ENCODE measurements at places on chromosomes 12 and 14.

DNA sequence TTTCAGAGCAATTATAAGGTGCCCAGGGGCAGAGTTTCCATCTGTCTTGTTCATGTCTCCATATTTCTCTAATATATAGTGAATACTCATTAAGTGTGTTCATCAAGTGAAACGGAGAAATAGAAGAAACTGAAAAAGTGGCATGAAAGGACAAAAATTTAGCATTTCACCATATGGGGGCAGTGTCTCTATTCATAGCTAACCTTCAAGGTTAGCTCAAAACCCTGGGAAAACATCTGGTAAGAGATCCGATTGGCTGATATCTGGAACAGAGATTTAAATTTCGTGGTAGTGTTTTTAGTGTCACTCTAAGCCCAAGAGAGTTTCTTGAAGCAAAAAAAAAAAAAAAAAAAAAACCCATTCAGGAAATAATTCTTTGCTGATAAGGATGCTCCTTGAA lies 367.5 kb downstream of the DAD1 start:
- DNase-seq = no peak

- no peak for DNase-seq
Observed at GRCh38 chr12:131369094-131369845, 341.6 kb upstream of the SFSWAP start.

DNA sequence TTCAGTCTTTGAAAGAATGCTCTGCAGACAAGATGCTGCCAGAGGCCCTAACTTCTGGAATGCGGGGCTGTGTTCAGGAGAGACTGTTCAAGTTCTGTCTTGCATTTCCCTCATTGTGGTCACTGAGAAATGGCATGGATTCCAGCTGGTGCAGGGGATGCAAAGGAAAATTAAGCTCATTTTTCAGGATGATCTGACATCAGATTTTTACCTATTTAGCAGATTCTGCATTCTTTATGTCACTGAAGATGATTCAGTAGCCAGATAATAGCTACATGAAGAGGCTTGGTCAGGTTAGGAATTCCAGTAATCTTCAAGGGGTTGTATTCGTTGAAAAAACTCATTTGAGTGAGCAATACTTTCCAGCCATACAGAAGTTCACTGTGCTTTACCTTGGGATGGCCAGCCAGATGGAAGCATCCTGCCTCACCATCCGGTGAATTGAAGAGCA lies 16.1 kb upstream of the MFAP5 start:
- no peak for DNase-seq

DNA sequence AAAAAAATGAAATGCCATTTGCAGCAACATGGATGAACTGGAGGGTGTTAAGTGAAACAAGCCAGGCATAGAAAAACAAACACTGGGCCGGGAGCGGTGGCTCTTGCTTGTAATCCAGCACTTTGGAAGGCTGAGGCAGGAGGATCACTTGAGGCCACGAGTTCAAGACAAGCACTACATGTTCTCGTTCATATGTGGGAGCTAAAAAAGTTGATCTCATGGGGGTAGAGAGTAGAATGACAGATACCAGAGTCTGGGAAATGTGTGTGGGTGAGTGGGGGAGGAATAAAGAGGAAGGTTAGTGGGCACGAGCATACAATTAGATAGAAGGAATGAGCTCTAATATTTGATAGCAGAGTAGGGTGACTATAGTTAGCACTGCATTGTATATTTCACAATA lies 21.5 kb downstream of the CACNA2D4 start:
- DNase-seq = no peak

GRCh38 chr12:20000229-20000849 lies 368.0 kb upstream of the PDE3A start:
- DNase-seq = no peak

- no peak for DNase-seq
Observed at GRCh38 chr14:20976291-20976690, 13.5 kb upstream of the METTL17 start.

DNA sequence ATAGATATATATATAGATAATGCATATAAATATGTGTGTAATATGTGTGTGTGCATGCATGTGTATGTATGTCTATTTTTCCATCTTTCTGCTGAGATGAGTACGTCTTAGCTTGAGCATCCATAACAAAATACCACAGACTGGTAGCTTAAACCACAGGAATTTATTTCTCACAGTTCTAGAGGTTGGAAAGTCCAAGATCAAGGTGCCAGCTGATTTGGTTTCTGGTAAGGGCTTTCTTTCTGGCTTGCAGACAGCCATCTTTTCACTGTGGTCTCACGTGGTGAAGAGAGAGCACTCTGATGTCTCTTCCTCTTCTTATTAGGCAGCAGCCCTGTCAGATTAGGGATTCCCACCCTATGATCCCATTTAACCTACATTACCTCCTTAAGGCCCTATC lies 47.3 kb downstream of the ACSM4 start:
- DNase-seq = no peak

GRCh38 chr12:24226745-24227350 lies 277.4 kb upstream of the SOX5 start:
- DNase-seq = no peak

DNA sequence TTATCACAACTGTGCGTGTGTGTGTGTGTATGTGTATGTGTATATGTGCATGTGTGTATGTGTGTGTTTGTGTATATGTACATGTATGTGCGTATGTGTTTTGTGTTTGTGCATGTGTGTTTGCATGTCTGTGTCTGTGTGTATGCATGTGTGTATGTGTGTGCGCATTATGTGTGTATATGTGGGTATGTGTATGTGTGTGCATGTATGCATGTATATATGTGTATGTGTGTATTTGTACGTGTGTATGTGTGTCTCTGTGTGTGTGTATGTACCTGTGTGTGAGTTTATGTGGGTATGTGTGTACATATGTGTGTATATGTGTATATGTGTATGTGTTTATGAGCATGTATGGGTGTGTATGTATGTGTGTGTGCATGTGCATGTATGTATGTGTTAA lies 37.6 kb upstream of the PIWIL1 start:
- DNase-seq = no peak

DNA sequence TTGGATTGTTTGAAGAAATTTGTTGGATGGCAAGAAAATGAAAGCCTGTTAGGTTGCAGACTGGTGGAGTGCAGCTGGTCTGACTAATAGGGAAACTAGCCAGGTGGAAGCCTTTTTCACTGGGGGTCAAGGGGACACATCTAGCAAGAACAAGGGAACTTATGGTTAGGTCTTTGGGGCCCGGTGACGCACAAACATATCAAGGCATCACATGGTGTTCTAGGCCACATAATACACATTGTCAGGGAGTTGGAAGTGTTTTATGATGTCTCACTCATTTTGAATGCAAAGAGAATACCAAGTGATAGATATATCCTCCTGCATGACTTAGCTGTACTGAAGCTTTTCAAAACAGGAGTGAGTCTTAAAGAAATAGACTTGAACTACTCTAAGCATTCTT lies 351.2 kb downstream of the KCNH5 start:
- DNase-seq = no peak

- no peak for DNase-seq
Observed at GRCh38 chr14:50964683-50965390, 20.6 kb upstream of the PYGL start.

DNA sequence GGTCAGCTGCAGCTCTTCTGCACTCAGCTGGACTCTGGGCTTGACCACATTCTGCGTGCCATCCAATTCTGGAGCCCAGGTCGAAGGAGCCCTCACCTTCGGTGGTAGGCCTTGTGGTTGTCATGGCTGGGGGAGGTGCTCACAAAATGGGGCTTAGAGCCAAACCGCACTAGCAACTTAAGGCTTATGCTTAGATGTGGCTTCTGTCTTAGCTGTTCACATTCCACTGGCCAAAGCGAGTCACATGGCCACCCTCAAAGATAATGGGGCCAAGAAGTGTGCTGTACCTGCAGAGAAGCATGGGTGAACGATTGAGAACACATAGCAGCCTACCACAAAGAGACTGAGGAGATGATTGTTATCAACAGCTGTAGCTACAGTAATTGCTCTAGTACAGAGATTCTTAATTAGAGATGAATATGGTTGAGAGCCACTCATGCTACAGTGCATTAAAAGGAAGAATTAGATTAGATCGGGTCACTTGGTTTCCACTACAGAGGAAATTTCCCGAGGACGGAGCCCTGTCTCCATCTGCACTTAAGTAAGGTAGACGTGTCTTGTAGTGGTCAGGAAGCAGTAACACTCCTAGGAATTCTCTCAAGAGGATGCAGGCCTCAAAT lies 334.6 kb upstream of the FKBP4 start:
- DNase-seq = no peak
